ENCODE measurements at places on chromosomes 11 and 22.

DNA sequence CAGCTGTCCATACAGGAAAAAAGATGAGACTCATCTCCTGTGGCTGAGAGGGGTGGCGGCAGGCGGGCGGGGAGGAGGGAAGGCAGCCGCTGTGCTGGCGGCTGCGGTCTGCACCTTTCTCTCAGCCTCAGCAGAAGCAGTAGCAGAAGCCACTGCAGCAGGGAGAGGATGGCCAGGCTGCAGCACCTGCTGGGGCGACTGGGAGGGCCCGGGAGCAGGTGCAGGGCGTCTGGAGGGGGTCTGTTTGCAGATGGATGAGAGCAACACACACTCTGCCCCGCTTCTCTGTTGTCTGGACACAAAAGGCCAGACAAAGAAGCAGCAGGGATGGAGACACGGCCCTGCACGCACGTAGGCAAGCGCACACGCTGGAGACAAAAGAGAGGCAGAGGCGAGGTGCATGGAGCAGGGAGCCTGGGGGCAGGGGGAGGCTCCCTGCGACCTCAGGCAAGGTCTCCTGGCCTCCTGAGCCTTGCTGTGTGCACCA is 9.3 kb upstream of the MIAT start:
- DNase-seq = no peak

DNA sequence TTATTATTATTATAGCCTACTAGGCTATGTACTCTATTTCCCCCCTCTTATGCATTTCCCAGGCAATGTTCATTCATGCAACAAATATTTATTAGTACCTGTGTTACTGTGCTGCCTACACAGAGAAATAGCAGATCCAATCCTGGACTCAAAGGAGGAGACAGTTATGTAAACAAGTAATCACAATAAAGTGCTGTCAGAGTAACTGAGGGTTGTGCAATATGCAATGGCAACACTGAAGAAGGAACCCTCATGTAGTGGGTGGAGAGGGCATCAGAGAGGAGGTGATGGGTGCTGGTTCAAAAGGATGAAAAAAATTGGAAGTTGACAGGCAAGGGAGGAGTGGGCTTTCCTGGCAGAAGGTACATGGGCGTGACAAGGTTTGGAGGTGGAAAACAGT is 886 bp upstream of the P4HA3 start:
- no peak for DNase-seq

DNA sequence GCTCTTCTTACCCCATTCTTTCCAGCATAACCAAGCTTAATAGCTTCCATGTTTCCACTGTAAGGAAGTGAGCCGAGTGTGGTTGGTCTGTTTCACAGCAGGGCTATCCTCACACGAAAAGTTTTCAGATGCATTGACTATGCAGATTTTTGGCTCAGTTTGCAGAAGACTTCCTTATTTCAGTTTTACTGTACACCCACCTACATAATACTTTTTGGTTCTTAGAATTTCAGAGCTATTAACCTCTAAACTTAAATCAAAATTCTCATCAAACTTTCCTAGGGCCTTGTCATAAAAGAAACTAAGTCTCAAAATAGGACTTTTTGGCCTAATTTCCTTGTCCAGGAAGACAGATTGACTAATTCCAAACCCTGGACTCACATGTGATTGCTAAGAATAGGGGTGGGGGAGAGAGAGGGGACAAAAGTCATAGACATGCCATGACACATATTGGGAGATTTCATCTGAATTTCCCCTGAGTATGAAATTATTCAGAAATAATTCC is 7.3 kb upstream of the EHF start:
- no peak for DNase-seq

- peak; percentile 82 for DNase-seq
Observed at GRCh38 chr22:47837703-47838102, 1075.3 kb downstream of the TBC1D22A start.

DNA sequence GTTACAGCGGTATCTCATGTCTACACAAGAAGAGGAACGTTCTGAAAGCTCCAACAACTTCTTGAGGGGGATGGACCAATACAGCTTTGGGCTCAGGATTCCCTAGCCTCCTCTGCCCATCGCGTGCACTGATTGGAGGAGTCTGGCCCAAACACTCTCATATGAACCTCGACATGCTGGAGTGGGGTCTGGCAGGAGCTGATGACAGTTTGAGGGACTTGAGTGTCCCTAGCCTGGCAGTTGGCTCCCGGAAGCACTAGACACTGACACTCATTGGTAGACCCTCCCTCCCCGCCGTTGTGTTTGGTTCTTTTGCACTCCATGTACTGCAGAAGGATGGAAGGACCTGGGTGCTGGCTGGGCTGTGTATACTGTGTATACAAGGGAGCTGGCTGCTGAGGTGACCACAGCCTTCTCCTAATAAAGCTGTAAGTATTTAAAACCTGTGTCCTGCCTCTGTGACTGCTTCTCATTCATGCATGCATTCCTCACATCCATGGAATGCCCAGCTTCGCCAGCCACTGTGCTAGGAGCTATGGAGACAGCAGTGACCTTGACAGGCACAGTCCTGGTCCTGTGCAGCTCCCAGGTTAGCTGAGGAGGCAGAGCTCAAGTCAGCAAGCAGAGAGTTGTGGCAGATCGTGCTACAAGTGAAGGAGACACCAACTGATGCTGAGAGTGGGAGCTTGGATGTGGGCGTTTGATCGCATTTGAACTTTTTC is 27.9 kb downstream of the ADAMTS15 start:
- no peak for DNase-seq

DNA sequence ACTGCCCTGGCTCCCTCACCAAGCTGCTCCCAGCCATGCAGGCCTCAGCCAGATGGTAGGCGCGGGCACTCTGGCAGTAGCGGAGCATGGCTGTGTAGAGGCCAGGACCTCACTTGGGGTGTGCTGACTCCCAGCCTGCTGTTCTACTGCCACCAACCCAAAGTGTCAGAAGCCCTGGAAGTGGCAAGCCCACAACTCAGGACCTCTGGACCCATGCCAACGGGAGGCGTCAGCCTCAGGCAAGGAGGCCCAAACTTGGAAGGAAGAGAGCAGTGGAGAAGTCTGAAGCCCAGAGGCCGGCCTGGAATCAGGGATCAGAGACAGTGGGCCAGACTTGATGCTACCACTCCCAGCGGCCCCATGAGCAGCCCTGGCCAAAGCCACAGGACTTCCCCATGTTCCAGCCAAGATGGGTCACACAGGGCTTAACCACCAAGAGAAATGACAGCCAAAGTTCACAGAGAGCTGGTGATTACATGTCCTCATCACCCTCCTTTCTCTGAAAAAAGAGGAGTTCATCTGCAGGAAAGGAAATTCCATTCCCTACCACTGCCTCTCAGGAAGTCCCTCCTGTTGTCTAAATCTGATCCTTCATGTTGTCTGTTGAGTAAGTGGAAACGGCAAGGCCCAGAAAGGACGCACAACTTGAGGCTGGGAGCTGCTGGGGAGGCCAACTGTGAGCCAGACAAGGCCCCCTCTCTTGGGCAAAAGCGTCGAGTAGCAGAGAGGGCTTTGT is 4.4 kb downstream of the ARRB1 start:
- DNase-seq = no peak

GRCh38 chr11:112776834-112777233 is 184.4 kb upstream of the NCAM1 start:
- no peak for DNase-seq

- DNase-seq = no peak
Observed at GRCh38 chr11:23453522-23453921, 593.2 kb upstream of the CCDC179 start.

DNA sequence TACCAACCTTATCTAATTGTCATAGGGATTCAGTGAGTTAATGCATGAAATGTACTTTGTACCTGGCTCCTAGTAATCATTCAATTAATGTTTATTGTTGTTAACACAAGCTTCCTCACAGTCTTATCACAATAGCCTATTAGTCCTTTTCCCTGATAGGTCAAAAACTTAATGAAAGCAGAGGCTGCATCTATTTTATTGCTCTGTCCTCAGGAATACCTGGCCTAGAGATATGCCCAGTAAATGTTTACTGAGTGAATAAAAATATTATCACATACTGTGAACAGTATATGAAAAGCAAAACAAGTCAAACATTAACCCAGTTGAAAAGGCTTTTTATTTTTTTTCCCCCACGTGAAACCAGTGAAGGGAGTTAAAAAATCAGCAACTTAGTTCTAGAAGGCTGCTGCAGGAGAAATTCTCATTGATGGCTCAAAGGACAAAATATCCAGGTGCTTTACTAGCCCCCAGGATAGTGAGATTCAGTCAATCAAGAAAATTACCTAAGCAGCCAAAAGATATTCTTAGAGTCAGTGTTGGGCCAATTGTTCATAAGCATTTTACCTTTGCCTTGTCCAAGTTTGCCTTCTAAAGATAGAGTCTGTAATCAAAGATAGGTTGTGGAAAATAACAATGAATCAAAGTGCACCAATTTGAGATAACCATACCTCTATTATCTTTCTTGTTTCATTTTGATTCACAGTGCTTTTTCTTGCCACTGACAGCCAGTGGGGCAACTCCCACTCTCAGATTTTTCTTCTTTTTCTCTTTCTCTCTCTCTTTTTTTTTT is 34.4 kb upstream of the SLC6A5 start:
- DNase-seq = no peak

DNA sequence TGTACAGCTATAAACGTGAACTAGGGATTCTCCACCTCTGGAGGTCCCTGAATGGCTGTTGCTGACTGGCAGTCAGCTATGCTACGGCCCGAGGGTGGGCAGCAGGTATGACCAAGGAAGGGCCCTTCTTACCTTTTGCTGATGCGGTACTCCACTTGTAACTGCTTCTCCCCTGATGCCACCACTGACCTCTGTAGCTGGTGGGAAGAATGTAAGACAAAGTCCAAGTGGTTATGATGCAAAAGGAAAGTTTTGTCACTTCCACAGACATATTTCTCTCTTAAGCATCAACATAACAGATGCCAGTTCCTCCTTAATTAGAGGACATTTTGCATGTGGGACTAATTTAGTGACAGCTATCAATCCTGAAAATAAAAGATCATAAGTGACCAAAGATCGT is 32.2 kb downstream of the P4HA3 start:
- no peak for DNase-seq

GRCh38 chr22:42893371-42894150 is 36.5 kb upstream of the ARFGAP3 start:
- DNase-seq = no peak

GRCh38 chr11:93715797-93716396 is 25.4 kb downstream of the TAF1D start:
- DNase-seq = no peak

DNA sequence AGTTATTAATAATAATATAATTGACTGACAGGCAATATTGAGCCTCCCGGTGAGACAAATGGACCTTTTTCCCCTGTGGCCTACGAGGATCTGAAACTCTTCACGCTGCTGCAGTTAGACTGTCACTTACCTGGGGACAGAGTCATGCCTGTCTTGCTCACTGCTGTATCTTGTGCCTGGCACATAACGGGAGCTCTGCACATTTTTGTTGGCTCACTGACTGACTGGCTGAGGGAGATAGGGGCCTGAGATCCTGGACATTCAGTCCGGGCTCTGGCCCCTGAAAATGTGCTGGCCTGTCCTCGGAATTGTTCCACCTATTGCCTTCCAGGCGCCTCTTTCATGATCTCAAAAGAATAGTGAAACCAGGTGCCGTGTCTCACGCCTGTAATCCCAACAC is 743 bp upstream of the CD3D start:
- DNase-seq = no peak
